ENCODE measurements at places on chromosomes 2 and 18.
A peak's percentile ranks its signal among the peaks of the same experiment; 100 is the strongest.

DNA sequence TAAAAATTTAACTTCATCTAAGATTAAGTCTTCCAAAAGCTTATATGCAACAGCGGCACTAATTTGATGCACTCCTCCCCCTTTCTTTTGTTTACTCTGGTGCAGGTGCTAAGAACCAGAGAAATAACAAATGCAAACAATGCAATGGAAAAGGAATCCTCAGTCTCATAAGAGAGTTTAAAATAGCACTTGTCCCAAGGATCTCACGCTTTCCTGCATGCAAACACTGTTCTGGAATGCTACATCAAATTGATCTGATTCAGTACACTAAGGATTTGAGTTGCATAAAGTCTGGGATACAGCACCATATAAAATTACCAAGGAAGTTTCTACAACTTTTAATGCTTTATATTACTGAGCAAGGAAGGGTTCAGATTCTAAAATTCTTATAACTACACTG, 50.5 kb downstream of the SEPTIN10 start:
- no peak for DNase-seq

DNA sequence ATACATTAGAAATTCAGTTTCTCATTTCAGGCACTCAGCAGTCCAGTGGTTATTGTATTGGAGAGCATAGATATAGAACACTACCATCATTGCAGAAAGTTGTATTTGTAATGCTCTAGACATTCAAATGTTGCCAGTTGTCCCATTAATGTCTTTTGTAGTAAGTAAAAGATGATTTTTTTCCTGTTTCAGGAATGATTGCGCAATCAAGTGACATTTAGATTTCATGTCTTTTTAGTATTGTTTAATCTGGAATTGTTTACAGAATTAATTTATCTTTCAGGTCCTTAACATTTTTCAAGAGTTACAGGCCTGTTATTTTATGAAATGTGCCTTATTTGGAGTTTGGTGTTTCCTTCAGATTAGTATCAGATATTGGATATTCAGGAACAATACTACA, 134.7 kb downstream of the MSTN start:
- no peak for DNase-seq

- DNase-seq = no peak
These were observed 18.1 kb downstream of the PPM1B start for GRCh38 chr2:44186810-44187209.

DNA sequence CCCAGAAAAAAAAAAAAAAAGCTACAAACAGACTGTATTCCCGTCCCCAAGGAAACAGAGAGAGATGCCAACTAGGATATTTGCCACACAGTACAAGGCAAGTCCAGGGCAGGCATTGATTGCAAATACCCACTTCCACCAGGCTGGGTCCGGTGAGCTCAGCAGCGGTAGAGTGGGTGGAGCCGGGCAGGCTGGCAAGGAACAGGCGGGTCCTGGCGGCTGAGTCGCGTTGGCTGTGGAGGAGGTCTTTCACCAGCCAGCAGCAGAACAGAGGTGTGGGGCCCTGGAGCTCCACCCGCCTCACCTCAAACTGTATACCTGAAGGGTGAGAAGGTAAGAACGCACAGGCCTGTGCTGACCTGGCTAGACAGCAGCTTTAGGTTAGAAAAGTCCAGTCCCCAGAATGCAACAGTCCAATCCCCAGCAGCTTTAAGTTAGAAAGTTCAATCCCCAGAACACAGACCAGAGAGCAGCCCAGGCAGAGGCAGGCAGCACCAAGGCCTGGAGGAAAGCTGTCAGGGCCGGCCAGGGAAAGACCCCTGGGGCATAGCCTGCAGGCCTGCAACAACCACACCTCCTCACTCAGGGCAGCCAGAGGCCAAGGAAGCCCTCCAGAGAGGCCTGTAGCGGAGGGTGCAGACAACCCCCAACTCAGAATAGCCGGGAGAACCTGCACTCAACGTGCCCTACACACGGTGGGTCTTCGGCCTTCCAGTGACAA, 21.9 kb upstream of the MTERF4 start:
- DNase-seq = peak; percentile 92

DNA sequence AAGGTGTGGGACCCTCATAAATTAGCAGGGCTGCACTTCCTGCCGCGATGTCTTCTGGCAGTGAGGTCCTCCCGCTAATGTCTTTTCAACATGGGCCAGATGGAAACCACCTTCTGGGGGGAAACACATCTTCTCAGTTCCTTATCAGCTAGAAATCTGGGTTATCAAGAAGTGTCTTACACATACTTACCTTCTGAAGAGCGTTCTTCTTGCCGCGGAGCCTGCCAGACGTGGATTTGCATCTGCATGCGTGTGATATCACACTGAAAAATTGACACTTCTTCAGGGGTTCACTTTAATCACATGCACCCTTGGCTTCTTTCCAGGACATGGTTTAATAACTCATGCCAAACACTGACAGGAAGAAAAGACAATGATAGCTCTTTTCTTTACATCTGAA, 163.5 kb upstream of the SOX11 start:
- no peak for DNase-seq

- no peak for DNase-seq
These were observed 4.3 kb downstream of the GPR17 start for GRCh38 chr2:127650041-127650784.

GRCh38 chr2:3646446-3646845, 11.6 kb upstream of the ALLC start:
- no peak for DNase-seq

- no peak for DNase-seq
These were observed 109.5 kb downstream of the CABYR start for GRCh38 chr18:24248359-24248758.

- no peak for DNase-seq
These were observed 183.0 kb downstream of the PHLPP1 start for GRCh38 chr18:62898359-62898758.
